Heart left ventricle (tissue), 16 donors: ENCODE measurements at places on chromosomes 7 and 10. TPM values are rescaled to one million over a fixed set of nuclear protein-coding genes. Genes with fewer than 3 reads are reported as not detected.

Gene ZPBP
- not detected for polyA plus RNA-seq

Gene LIPN
- not detected for polyA plus RNA-seq

Gene MBL2
- polyA plus RNA-seq, result not detected

- H3K4me1 ChIP-seq, result peaks cover 72% of the 10 kb centered on the region
- DNase-seq, result no peak
- H3K36me3 ChIP-seq, result peaks cover 41% of the 10 kb centered on the region
- H3K27me3 ChIP-seq, result no peaks in the 10 kb centered on the region
Measured at GRCh38 chr7:98288064-98288823, 6.8 kb downstream of the BRI3 start.

GRCh38 chr7:156614434-156615264, 25.9 kb upstream of the RNF32 start:
- H3K27me3 ChIP-seq, result peaks cover 12% of the 10 kb centered on the region
- no peaks in the 10 kb centered on the region for H3K36me3 ChIP-seq
- DNase-seq, result no peak
- no peak overlapping the region for H3K27ac ChIP-seq
- no peak overlapping the region for H3K4me3 ChIP-seq
- H3K4me1 ChIP-seq, result peaks cover 8% of the 10 kb centered on the region

DNA sequence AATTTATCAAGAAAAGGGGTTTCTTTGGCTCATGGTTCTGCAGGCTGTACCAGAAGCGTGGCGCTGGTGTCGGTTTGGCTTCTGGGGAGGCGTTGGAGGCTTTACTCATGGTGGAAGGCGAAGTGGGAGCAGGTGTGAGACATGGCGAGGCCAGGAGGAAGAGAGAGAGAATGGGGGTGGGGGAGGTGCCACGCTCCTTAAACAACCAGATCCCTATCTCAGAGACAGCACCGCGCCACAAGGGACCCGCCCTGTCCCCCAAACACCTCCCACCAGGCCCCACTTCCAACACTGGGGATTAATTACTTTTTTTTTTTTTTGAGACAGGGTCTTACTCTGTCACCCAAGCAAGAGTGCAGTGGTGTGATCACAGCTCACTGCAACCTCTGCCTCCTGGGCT, 18.0 kb upstream of the SH2B2 start:
- no peaks in the 10 kb centered on the region for H3K4me1 ChIP-seq
- peak; percentile 13 for DNase-seq

DNA sequence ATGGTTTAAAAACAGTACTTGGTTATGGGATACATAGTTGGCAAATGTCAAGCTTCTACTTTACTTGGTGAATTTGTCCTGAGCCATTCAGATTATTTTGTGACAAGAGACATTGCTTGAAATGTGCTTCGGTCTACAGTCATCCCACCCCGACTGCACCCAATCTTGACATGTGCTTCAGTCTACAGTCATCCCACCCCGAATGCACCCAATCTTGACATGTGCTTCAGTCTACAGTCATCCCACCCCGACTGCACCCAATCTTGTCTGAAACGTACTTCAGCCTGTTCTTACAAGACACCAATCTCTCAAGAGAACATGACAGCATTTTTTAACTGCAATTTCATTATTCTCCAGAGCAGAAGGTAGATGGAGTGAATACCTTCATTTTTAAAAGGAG, 47.8 kb downstream of the PRKCQ start:
- H3K27ac ChIP-seq, result no peak overlapping the region
- H3K36me3 ChIP-seq, result no peaks in the 10 kb centered on the region
- H3K27me3 ChIP-seq, result no peaks in the 10 kb centered on the region
- no peaks in the 10 kb centered on the region for H3K4me1 ChIP-seq
